Left hindlimb (tissue), 1 donor: ENCODE measurements at places on chromosomes 4 and X.
A peak's percentile ranks its signal among the peaks of the same experiment; 100 is the strongest.

- DNase-seq: no peak
Observed at GRCh38 chr4:15385928-15386327, 41.9 kb upstream of the C1QTNF7 start.

DNA sequence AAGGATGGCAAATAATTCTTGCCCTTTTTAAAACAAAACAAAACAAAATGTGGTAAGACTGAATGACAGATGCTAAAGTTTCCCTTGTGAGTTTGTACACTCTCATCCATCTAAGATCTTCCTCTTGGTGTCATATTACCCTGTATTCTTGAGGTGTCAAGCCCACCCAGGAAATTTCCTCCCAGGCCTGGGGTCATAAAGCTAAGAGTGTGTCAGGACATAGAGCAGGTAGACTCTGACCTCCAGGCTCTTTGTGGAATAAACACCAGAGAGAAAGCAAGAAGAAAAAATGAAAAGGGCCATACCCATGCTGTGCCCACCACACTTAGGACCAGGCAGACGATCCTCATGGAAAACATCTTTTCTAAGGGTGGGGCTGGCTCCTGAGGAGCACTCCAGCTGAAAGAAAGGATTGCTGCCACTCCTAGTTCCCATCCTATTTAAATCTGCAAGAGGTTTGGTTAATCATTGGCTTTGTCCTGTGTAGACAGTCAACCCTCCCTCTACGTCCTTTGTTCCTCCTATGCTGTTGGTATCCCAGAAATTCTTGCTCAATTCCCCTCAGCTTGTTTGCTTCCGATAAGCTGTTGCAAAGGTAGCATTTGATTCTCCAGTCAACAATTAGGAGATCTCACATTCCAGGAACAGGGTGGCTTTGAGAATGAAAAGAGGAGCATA lies at the start of gene FGA:
Gene FGA, minus strand, starts transcription at position 414 of the 678 bp plus-strand sequence. Its CDS starts 55 bp downstream, at position 359.
- DNase-seq: no peak

GRCh38 chr4:26062215-26062614 lies 148.2 kb downstream of the SMIM20 start:
- DNase-seq: no peak

- DNase-seq: peak; percentile 5
Observed at GRCh38 chr4:2781911-2782310, 11.0 kb upstream of the SH3BP2 start.

GRCh38 chr4:124060261-124060918 lies 652.1 kb downstream of the ANKRD50 start:
- DNase-seq: peak; percentile 70

GRCh38 chr4:101211146-101211553 lies 136.2 kb downstream of the PPP3CA start:
- no peak for DNase-seq

DNA sequence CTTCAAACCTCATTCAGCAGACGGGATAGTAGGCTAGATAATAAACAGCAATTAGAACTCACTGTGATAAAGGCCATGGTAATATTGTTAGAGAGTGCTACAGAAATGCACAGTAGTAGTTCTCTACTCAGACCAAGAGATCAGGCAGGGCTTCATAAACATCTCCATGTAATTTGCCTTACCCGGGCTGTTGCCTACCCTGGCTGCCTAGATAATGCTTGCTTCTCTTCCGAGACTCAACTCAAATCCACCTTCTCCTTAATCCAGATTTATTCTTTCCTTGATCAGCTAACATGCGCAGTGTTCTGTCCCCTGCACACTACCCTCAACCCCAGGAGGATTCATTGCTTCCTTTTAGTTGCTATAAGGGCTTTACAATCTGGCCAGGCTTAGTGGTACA lies 21.8 kb downstream of the ANK2 start:
- no peak for DNase-seq

DNA sequence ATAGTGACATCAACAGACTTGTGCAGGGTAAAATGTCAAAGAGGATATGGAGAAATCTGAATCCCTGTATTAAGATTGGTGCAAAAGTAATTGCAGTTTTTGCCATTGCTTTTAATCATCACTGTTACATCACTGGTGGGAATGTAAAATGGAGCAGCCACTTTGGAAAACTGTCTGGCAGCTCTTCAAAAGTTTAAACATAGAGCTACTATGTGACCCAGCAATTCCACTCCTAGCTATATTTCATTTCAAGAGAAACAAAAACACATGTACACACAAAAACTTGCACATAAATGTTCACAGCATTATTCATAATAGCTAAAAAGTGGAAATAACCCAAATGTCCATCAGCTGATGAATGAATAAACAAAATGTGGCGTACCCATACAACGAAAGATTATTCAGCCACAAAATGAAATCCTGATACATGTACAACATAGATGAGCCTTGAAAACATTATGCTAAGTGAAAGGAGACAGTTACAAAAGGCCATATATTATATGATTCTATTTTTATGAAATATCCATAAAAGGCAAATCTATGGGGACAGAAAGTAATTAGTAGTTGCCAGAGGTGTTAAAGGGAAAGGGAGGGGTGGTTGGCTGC lies 106.4 kb downstream of the AMELX start:
- DNase-seq: no peak

DNA sequence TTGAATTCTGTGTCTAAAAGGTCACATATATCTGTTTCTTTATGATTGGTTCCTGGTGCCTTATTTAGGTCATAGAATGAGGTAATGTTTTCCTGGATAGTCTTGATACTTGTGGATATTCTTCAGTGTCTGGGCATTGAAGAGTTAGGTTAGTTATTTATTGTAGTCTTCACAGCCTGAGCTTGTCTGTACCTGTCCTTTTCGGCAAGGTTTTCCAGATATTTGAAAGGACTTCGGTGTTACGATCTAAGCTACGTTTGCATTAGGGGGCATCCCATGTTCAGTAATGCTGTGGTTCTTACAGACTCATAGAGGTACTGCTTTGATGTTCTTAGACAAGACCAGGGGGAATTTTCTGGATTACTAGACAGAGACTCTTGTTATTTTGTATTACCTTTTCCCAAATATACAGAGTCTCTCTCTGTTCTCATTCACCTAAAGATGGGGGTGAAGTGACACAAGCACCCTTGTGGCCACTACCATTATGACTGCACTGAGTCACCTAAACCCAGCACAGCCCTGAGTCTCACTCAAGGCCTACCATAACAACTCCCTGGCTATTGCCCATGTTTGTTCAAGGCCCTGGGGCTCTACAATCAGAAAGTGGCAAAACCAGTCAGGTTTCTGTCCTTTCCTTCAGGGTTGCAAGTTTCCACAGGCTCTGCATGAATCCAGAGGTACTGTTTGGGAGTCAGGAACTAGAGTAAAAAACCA lies 30.1 kb upstream of the CYSLTR1 start:
- DNase-seq: no peak

DNA sequence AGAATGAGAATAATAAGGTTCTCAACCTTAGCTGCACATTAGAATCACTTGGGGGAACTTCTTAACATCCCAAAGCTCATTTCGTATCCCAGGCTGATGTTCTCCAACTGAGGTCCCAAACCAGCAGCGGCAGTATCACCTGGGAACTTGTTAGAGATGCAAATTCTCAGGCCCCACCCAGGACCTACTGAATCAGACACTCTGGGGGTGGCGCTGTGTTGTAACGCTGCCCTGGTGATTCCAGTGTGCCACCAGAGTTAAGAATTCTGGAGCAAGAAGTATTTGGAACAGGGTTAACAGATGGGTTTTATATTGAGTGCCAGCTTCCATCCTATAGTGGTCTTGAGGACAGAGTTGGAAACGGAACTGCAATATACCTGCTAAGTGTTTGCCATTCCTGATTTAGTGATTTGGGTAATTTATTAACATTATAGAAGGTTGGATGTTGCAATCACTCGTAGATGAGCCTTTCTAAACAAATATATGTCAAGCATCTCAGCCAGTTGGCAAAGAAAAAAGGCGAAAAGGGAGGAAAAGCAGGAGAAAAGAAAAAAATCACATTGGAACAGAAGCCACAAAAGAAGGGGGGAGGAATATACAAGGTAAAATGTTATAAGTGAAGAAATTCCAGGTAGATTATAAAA lies 141.0 kb downstream of the ARX start:
- no peak for DNase-seq

GRCh38 chr4:88826771-88827170 lies 129.1 kb upstream of the NAP1L5 start:
- DNase-seq: no peak

DNA sequence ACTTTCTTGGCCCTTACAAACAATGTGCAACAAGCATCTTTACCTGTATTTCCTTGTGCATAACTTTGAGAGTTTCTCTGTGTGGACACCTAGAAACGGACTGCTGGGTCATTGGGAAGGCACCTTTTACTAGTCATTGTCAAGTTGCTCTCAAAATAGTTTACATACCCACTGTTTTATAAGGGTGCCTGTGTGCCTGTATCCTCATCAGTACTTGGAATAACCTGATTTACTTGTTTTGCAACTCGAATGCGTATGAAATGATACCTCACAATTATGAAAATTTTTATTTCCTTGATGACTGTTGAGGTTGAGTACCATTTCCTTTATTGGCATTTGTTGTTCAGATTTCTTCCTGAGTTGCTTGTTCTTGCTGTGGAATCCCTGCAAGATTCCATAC lies 150.8 kb downstream of the STIM2 start:
- no peak for DNase-seq

GRCh38 chrX:31497086-31497485 lies 425.2 kb upstream of the FTHL17 start:
- DNase-seq: no peak

- no peak for DNase-seq
Observed at GRCh38 chrX:12360383-12360782, 222.1 kb downstream of the FRMPD4 start.

DNA sequence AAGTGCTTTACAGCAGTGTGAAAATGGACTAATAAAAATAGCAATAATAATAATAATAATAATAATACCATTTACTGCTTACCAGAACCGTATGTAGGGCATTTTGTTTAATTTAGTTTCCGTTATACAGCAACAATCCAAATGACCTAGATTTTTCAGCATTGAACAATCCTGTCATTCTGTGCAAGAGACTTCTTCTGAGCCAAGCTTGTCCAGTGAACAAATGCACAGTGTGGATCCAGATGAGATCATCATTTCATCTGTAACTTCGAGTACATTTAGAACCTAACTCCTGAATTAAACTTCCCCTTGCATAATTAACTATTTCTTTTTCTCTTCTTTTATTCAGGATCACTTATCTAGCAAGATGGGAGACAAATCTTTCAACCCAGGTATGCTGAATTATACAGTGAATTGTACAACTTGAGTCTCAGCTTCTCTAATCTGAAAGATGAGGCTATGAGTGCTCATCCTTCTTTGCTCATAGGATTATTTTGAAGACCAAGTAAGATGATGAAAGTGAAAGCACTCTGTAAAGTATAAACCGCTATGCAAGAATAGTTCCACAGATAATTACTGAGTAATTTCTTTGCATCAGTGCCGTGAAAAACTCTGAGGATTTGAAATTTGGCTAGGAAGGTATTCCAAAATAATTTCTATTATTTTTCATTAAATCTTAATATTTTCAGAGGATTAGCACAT lies 6.6 kb downstream of the CLNK start:
- no peak for DNase-seq

GRCh38 chrX:13043138-13043537 lies 1.3 kb downstream of the FAM9C start:
- DNase-seq: no peak

GRCh38 chr4:89023140-89023539 lies 33.8 kb downstream of the FAM13A start:
- DNase-seq: no peak

DNA sequence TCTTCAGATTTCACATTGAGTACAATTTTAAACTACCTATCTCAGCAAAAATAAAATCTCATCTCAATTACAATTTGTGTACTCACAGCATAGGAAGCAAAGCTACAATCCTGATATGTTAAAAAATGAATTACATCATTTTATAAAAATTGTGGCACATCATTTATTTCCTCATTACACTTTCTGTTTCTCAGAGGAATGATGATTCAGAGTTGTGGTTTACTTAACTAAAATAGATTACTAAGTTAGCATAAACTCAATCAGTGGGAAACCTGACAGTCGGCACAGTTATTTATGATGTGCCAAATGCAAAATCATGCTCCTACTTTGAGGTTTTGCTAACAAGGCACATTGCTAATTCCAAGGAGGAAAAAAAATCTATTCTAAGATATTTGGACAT lies 325.0 kb downstream of the FBXO8 start:
- DNase-seq: no peak

DNA sequence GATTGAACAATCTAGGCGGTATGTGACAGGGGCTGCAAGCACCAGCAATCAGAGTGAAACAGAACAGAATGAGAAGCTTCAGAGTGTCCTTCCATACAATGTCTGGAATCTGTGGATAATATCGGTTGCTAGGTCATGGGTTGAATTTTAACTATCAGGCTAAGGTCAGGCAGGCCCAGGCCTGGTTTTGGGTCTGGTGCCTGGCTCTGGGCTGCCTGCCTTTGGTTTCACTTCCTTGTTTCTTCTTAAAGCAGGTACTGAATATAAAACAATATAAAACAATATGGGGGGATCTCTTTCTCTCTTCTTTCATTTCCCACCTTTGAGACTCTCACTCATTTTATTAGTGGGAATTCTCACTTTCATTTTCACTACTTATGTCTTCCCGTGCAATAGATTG lies 962.0 kb downstream of the CCSER1 start:
- DNase-seq: no peak

- DNase-seq: no peak
Observed at GRCh38 chrX:110108381-110108821, 105.5 kb downstream of the TMEM164 start.

DNA sequence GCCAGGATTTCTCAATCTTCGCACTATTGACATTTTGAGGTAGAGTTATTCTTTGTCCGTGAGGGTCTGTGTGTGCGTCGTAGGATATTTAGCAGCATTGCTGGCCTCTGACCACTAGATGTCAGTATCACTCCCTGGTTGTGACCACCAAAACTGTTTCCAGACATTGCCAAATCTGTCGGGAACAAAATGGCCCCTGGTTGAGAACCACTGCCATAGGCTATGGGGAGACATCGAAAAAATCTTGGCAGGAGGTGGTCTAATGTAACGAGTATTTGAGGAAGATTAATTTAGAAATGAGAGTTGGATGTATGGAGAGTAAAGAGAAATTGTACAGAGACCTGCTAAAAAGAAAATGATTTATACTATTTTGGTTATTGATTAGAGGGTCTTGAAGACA lies 108.4 kb downstream of the DOCK11 start:
- no peak for DNase-seq

- DNase-seq: no peak
Observed at GRCh38 chr4:18566970-18567799, 545.6 kb upstream of the LCORL start.

DNA sequence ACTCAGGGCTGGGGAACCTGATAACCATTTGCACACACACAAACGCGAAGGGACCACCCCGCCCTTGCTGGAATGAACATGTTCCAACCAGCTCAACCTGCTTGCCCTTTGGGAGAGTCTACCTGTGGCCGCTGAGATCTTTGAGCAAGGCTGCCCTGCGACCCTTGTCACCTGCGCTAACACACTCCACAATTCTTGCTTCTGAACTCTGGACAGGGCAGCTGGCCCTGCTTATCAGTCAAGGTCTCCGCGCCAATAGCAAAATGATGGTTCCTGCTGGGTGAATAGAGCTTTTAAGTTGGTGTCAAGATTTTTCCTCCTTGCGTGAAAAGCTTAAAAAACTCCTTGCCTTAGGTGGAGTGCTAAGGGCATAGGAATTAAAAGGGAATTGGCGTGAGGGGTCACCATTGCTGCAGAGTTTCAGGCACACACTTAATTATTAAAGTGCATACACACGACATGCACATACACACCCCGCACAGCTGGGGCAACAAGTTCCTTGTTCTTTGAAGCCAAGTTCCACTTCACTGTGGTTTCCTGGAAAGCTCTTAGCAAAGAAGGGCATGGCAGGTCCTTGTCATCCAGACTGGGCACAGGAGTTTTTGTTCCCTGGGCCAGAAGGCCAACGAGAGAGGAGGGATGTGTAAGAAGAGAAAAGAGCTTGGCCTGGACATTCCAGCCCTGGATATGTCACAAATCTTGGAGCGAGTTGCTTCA lies 207.7 kb downstream of the STIM2 start:
- DNase-seq: no peak
